ENCODE measurements at places on chromosomes 4 and X. TPM values are rescaled to one million over a fixed set of nuclear protein-coding genes. Genes with fewer than 3 reads are reported as not detected.

Gene ERVMER34-1
- not detected for total RNA-seq

Gene SHOX
- not detected for total RNA-seq

- peaks cover 12% of the 10 kb centered on the region for H3K4me1 ChIP-seq
- H3K36me3 ChIP-seq = no peaks in the 10 kb centered on the region
- no peak overlapping the region for H3K27ac ChIP-seq
- no peak for DNase-seq
- no peaks in the 10 kb centered on the region for H3K27me3 ChIP-seq
- H3K4me3 ChIP-seq = no peak overlapping the region
These were observed 589.5 kb downstream of the CENPC start for GRCh38 chr4:66955784-66956183.

Gene OR13H1
- total RNA-seq = not detected

- peaks cover 14% of the 10 kb centered on the region for H3K4me1 ChIP-seq
- H3K27ac ChIP-seq = no peak overlapping the region
- H3K27me3 ChIP-seq = no peaks in the 10 kb centered on the region
- DNase-seq = peak; percentile 26
These were observed 69.6 kb downstream of the NOCT start for GRCh38 chr4:139085141-139085540.

GRCh38 chr4:39521253-39521919, 5.9 kb downstream of the UGDH start:
- H3K4me3 ChIP-seq = no peak overlapping the region
- no peak for DNase-seq
- H3K36me3 ChIP-seq = no peaks in the 10 kb centered on the region
- no peak overlapping the region for H3K27ac ChIP-seq

- H3K36me3 ChIP-seq = no peaks in the 10 kb centered on the region
- no peak overlapping the region for H3K27ac ChIP-seq
- DNase-seq = no peak
- H3K27me3 ChIP-seq = no peaks in the 10 kb centered on the region
- no peaks in the 10 kb centered on the region for H3K4me1 ChIP-seq
- no peak overlapping the region for H3K4me3 ChIP-seq
These were observed 79.4 kb upstream of the FHL1 start for GRCh38 chrX:136067966-136068365.

Gene TBC1D8B
- 8.4 TPM for total RNA-seq

Gene RRAGB
- 22.3 TPM for total RNA-seq

Gene CFP
- total RNA-seq = 0.59 TPM

DNA sequence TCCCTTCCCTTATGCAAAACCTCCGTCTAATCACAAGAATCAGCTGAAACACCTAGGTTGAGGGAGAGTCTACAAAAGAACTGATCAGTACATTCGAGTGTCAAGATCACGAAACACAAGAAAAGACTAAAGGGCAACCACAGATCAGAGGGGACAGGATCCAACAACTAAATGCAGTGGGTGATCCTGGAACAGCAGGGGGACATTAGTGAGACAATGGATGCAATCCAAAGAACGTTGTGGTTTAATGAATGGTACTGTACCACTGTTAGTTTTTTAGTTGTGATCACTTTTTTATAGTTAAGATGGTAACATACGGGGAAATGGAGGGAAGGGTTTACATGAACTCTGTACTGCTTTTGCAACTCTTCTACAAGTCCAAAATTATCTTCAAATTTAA, 79.2 kb downstream of the RELL1 start:
- no peak for DNase-seq
- H3K4me3 ChIP-seq = no peak overlapping the region
- peaks cover 3% of the 10 kb centered on the region for H3K4me1 ChIP-seq
- no peaks in the 10 kb centered on the region for H3K27me3 ChIP-seq

- no peaks in the 10 kb centered on the region for H3K4me1 ChIP-seq
- H3K27me3 ChIP-seq = peaks cover 12% of the 10 kb centered on the region
- H3K4me3 ChIP-seq = no peak overlapping the region
- H3K36me3 ChIP-seq = no peaks in the 10 kb centered on the region
- no peak for DNase-seq
These were observed 204.8 kb downstream of the CFAP299 start for GRCh38 chr4:80540349-80540748.

Gene TIMM8A
- total RNA-seq = 12.0 TPM

DNA sequence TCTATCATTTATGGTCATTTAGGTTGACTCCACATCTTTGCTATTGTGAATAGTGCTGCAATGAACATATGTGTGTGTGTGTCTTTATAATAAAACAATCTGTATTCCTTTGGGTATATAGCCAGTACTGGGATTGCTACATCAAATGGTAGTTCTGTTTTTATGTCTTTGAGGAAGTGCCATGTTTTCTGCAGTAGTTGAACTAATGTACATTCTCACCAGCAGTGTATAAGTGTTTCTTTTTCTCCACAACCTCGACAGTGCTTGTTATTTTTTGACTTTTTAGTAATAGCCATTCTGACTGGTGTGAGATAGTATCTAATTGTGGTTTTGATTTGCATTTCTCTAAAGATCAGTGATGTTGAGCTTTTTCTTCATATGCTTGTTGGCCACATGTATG, 80.5 kb downstream of the ARHGAP6 start:
- no peak overlapping the region for H3K27ac ChIP-seq
- no peak overlapping the region for H3K4me3 ChIP-seq
- H3K27me3 ChIP-seq = no peaks in the 10 kb centered on the region

DNA sequence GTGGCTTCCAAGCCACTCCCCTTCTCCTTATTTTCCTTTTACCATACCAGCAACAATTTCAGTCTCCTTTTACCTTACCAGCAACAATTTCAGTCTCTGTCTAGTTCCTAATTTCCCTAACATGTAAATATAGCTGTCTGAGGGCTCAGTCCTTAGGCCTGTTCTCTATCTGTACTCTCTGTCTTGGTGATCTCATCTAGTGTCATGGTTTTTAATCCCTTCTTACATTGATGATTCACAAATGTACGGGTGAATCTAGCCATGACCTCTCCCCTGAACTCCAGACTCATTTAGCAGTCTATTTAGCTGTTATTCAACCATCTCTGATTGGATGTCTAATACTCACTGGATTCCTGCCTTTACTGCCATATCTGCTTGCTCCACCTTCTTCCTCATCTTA, 7.2 kb downstream of the IL15 start:
- no peak overlapping the region for H3K4me3 ChIP-seq
- DNase-seq = no peak
- peaks cover 12% of the 10 kb centered on the region for H3K4me1 ChIP-seq
- H3K36me3 ChIP-seq = no peaks in the 10 kb centered on the region

Gene PPM1K
- total RNA-seq = 146 TPM

- H3K27ac ChIP-seq = no peak overlapping the region
- H3K36me3 ChIP-seq = peaks cover 18% of the 10 kb centered on the region
- no peak overlapping the region for H3K4me3 ChIP-seq
- no peak for DNase-seq
- no peaks in the 10 kb centered on the region for H3K4me1 ChIP-seq
These were observed 230.7 kb downstream of the DCLK2 start for GRCh38 chr4:150308824-150309472.

Gene RXFP1
- total RNA-seq = not detected

DNA sequence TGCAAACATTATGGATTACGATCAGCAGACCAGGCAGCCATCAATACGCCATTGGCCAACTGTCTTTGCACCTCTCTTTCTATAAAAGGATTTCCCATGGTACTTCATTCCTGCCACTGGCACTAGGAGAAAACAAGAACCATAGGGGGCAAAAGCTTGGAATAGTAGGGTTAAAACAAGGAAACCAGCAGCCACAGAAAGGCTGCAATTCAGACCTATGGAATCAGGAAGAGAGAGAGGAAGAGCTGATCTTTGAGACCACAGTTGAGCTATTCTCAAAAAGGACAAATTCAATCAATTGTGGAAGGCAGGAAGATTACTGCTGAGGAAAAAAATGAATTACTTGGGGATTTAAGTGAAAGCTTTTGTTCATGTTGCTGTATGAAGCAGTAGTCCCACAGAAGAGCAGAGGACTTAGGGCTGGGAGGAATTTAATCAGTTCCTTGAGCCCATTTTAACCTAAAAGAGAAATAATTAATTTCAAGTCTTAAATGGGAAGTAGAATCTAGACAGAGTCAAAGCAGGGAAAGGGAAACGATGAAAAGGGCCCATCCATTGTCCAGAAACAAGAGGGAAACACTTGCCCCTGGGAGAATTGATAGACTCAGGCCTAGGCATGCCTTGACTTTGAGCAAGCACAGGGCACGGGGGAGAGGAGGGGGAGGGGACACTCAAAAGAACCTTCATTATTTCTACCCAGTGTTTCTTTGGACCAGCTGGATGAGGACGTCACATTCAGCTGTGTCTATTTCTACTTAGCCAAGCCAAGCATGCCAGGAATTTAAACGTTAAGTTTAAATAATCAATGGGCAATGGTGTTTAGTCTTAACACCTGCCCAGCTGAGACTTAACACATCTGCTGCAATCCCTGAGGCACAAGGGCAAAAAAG, 50.7 kb downstream of the SCD5 start:
- no peak overlapping the region for H3K4me3 ChIP-seq
- no peak overlapping the region for H3K27ac ChIP-seq
- no peaks in the 10 kb centered on the region for H3K36me3 ChIP-seq
- DNase-seq = no peak

GRCh38 chr4:108051343-108051742, 61.7 kb downstream of the HADH start:
- H3K36me3 ChIP-seq = no peaks in the 10 kb centered on the region
- no peaks in the 10 kb centered on the region for H3K4me1 ChIP-seq
- no peak overlapping the region for H3K4me3 ChIP-seq
- no peaks in the 10 kb centered on the region for H3K27me3 ChIP-seq

DNA sequence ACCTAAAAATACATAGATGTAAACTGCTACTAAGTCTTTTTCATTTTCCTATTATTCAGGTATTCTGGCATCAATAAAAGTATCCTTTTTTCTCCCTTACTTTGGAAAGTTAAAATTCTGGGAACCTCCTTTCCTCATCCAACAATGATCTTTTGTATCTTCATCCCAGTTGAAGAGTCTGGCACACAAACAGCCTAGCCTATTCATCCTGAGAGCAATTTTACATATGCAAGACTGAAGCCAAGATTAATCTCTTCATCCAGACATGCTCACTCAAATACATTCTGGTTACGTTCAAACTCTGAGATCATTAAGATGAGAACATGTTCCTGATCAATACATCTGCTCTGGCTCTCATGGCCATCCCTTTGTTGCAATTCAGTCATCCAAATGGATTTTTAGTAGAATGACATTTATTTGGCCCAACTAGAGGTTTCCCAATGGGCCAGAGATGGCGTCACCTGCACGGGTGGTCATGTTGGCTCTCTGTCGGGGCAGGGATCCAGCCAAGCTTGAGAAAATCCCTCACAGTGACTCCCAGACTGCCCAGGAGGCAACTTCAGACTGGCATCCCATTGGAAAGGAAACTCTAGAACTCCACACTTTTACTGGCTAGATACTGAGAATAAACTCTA, 135.3 kb upstream of the VCX2 start:
- H3K36me3 ChIP-seq = no peaks in the 10 kb centered on the region
- H3K27me3 ChIP-seq = no peaks in the 10 kb centered on the region
- H3K27ac ChIP-seq = no peak overlapping the region

GRCh38 chr4:169307576-169307975, 36.8 kb upstream of the SH3RF1 start:
- no peak overlapping the region for H3K27ac ChIP-seq
- H3K27me3 ChIP-seq = no peaks in the 10 kb centered on the region
- peaks cover 5% of the 10 kb centered on the region for H3K4me1 ChIP-seq
- H3K36me3 ChIP-seq = no peaks in the 10 kb centered on the region
- H3K4me3 ChIP-seq = no peak overlapping the region
- DNase-seq = no peak

- peak overlapping the region; percentile 76 for H3K4me3 ChIP-seq
- peaks cover 4% of the 10 kb centered on the region for H3K36me3 ChIP-seq
- H3K27me3 ChIP-seq = no peaks in the 10 kb centered on the region
- no peak for DNase-seq
- H3K4me1 ChIP-seq = peaks cover 25% of the 10 kb centered on the region
These were observed 648 bp downstream of the GRK4 start for GRCh38 chr4:2963966-2964471.

Gene EREG
- total RNA-seq = not detected

GRCh38 chr4:53712408-53713020, 121.2 kb upstream of the LNX1 start:
- no peak for DNase-seq
- no peak overlapping the region for H3K27ac ChIP-seq
- H3K27me3 ChIP-seq = no peaks in the 10 kb centered on the region
- no peaks in the 10 kb centered on the region for H3K4me1 ChIP-seq

- H3K4me3 ChIP-seq = no peak overlapping the region
- H3K4me1 ChIP-seq = no peaks in the 10 kb centered on the region
- no peaks in the 10 kb centered on the region for H3K27me3 ChIP-seq
- no peaks in the 10 kb centered on the region for H3K36me3 ChIP-seq
- H3K27ac ChIP-seq = no peak overlapping the region
These were observed 169.2 kb upstream of the RBPJ start for GRCh38 chr4:26151615-26152014.

Gene APELA
- not detected for total RNA-seq

GRCh38 chr4:104815665-104816064, 321.0 kb upstream of the CXXC4 start:
- H3K4me1 ChIP-seq = no peaks in the 10 kb centered on the region
- no peak overlapping the region for H3K27ac ChIP-seq
- no peaks in the 10 kb centered on the region for H3K36me3 ChIP-seq
- H3K4me3 ChIP-seq = no peak overlapping the region
- DNase-seq = no peak
- H3K27me3 ChIP-seq = no peaks in the 10 kb centered on the region

DNA sequence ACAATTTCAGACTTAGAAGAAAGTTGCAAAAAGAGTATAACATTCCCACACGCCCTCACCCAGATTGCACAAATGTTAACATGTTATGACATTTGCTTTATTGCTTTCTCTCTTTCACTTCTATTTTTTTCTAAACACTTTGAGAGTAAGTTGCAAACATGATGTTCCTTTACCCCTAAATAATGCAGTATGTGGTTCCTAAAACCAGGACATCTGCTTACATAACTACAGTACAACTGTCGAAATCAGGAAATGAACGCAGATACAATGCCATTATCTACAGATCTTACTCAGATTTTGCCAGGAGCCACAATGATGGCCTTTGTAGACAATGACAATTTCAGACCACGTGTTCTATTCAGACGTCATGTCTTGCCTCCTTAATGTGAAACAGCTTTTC, 22.4 kb downstream of the SH3TC1 start:
- DNase-seq = no peak
- H3K4me3 ChIP-seq = no peak overlapping the region
- no peak overlapping the region for H3K27ac ChIP-seq
- peaks cover 92% of the 10 kb centered on the region for H3K36me3 ChIP-seq
- no peaks in the 10 kb centered on the region for H3K27me3 ChIP-seq

- H3K27me3 ChIP-seq = no peaks in the 10 kb centered on the region
- H3K4me1 ChIP-seq = no peaks in the 10 kb centered on the region
- no peak overlapping the region for H3K4me3 ChIP-seq
- DNase-seq = no peak
These were observed 2032.8 kb downstream of the PCDH7 start for GRCh38 chr4:32752962-32753361.

DNA sequence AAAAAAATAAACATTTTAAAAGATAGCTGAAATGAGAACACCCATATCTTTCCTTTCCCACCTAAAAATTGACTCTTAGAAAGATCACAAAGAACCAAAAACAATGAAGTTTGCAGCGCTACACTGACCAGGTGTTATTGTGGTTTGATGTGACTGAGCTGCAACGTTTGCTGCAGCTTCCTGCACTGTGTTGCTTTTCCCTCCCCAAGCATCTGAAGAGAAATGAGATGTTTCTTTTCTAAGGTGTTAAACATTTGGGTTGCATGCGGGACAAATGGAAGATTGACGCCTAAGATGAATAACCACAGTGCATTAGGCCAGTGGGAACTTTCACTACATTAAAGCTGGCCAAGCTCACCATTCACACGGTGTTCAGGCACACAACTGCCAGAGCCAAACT, 8.9 kb downstream of the LEF1 start:
- H3K27me3 ChIP-seq = peaks cover 3% of the 10 kb centered on the region
- H3K36me3 ChIP-seq = no peaks in the 10 kb centered on the region
- no peak for DNase-seq
- H3K27ac ChIP-seq = no peak overlapping the region
- no peak overlapping the region for H3K4me3 ChIP-seq
- H3K4me1 ChIP-seq = peaks cover 4% of the 10 kb centered on the region

Gene SORCS2
- not detected for total RNA-seq
